Cardiac septum (tissue), 1 donor: ENCODE measurements at places on chromosomes 12 and 14. TPM values are rescaled to one million over a fixed set of nuclear protein-coding genes. Genes with fewer than 3 reads are reported as not detected.

Gene CTDSP2
- total RNA-seq = 89.2 TPM

GRCh38 chr12:124218243-124218560 is 76.7 kb upstream of the RFLNA start:
- no peak for DNase-seq

- DNase-seq = no peak
Observed at GRCh38 chr12:120855823-120856588, 48.2 kb downstream of the SPPL3 start.

DNA sequence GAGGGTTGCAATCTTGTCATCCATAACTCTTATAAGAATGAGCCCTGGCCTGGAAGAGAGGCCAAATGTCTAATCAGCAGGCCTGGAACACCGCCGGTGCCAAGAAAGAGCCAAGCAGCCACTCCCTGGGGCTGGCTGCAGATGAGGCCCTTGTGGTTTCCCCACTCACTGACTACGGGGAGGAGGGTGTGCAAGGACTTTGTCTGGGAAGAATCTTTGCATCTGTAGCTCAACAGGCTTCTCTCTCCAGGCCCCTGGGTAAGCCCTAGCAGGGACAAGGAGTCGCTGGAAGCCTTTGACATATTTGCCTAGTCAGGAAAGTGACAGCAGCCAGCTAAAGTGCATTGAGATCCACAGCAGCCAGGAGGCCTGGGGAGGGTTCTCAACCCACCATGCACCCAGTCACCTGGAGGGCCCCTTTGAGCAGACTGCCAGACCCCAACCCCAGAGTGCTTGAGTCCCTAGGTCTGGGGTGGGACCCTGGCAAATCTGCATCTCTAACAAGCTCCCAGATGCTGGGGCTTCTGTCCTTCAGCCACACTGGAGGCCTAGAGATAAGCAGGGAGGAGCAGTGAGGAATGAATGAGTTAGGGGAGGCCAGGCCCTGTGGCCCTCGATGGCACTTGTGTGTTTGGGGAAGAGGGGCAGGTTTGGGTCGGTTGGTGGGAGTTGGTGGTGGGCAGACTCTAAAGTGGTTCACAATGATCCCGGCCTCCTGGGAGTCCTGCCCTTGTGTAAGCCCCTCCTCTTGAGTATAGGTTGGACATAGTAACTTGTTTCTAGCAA is 13.9 kb upstream of the LRTM2 start:
- DNase-seq = peak; percentile 69

- DNase-seq = no peak
Observed at GRCh38 chr14:99143126-99143525, 128.9 kb downstream of the BCL11B start.

Gene EPYC
- total RNA-seq = not detected

- DNase-seq = no peak
Observed at GRCh38 chr12:1273051-1273450, 282.0 kb downstream of the ERC1 start.

- DNase-seq = no peak
Observed at GRCh38 chr12:60106214-60106613, 510.4 kb downstream of the SLC16A7 start.

Gene GOLGA5
- 24.2 TPM for total RNA-seq

GRCh38 chr12:114440270-114441038 is 34.5 kb upstream of the TBX5 start:
- no peak for DNase-seq

DNA sequence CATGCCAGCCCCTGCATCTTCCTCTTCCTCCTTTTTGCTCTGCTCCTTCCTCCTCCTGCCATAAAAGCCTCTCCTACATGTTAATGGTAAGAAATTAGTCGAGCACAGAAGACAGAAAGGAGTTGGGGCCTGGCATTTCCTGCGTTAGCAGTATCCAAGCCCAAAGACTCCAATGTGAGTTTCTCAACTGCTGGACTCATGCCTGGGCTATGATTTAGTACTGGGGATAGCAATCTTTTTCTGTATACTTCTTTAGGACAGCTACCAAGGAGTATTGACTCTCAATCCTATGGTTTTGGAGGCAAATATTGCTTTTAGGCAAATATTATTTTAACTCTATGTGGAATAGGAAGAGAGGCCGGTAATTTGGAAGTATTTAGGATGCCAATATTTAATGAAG is 18.0 kb upstream of the SLC38A4 start:
- no peak for DNase-seq
